ENCODE measurements at places on chromosomes 12 and 14.

GRCh38 chr12:87812030-87812429, 217.2 kb downstream of the C12orf50 start:
- DNase-seq, result no peak

- no peak for DNase-seq
Measured at GRCh38 chr14:72014486-72014885, 82.3 kb downstream of the RGS6 start.

DNA sequence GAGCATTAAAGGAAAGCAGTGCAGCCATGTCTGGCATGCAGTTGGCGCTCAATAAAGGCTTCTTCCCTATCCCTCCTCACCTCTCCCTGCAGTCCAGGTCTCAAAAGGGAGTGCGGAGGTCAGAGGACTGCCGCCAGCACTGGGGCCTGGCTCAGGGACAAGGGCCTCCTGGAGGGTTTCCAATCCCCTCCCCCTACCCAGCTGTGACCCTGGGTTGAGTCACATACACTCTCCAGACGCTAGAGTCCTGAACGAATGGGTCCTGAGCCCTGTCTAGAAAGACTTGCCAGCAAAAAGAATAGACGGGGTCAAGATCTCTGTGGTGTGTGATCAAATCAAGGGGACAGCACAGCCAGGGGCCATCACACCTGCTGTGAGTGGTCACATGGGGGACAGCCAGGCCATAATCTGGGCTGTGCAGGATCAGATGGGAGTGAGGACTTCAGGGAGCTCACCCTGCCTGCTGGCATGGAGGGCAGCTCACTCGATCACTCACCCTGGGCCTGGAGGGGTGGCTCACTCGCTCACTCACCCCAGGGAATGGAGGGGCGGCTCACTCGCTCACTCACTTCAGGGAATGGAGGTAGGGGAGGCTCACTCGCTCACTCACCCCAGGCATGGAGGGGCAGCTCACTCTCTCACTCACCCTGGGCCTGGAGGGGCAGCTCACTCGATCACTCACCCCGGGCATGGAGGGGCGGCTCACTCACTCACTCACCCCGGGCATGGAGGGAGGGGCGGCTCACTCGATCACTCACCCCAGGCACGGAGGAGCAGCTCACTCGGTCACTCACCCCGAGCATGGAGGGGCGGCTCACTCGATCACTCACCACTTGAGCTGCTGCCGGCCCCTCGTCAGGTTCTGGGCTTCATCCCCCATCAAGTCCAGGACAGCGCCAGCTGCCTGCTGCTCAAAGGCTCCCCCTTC, 12.8 kb downstream of the CFAP73 start:
- no peak for DNase-seq

DNA sequence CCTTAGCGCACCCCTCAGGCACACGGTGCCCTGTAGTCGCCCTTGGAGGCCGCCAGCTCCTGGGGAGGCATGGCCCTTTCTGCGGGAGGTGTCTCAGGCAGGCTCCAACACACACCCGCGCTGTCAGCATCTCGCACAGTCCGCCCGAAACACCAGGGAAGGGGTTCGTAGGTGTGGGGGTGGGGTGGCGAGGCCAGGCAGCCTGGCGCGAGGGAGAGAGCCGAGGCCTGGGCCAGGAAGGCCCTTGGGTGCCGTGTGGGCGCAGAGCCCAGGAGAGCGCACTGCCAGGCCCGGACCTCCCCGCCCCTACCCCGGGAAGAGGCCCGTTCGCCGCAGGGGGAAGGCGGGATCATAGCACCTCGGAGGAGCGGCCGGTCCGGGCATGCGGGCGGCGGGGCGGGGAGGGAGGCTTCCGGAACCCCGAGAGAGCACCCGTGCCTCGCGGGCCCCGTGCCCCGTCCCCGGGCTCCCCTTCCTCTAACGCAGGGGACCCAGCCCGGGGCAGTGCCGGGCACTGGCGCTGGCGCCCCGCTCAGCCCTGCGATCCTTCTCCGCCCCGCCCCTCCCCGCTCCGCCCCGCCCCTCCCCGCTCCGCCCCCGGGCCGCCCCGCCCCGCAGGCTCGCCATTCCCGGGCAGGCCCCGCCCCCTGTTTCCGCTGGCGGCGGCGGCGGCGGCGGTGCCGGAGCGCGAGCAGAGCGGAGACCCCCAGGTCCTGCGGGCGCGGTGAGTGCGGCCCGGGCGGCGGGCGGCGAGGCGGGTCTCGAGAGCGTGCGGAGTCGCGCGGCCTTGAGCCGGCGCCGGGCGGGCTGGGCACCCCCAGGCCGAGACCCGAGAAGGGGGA, at the start of gene TSPAN9:
TSS of gene TSPAN9 (plus strand) at position 650 of the 842 bp plus-strand sequence. CDS start 123,815 bp downstream, outside the sequence.
- peak; percentile 22 for DNase-seq

DNA sequence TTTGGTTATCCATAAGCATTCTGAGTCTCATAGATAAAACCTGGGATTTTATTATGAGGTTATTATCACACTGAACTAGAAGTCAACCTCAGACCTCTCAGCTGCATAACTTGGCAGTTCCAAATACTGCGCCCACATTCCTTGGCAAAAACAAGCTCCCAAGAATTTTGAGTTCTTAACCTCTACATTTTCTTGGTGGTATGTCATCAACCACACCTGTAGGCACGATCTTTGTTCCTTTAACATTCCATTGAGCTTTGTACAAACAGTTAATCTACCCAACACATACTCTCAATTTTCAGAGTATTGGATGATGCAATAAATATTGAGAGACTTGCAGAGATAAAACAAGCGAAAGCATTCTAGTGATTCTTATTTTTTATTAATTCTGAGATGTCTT, 371.8 kb upstream of the PRICKLE1 start:
- no peak for DNase-seq

DNA sequence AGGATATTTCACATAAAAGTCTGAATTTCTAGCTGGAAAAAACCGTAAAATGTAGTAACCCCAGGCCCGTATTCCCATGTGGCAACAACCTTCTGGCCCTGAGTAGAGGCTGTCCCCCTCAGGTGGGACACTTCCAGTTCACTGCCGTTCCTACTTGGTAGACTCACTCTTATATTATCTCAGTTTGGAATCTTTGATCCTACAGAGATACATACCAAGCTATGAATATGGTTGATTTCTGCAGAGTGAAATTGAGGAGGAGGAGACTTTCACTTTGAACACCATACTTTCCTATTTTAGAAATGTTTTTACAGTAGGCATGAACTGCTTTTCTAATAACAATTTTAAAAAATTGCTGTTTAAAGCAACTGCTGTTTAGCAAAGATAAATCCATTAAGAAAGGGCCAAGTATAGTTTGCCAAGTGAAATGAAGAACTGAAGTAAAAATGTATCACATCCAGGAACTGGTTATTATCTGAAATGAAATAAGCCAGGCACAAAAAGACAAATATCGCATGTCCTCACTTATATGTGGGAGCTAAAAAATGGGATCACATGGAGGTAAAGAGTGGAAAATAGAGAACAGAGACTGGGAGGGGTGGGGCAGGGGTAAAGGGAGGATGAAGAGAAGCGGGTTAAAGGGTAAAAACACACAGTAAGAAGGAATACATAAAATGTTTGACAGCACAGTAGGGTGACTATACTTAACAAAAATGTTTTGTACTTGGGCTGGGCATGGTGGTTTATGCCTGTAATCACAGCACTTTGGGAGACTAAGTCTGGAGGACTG, 92.8 kb upstream of the METAP2 start:
- no peak for DNase-seq

DNA sequence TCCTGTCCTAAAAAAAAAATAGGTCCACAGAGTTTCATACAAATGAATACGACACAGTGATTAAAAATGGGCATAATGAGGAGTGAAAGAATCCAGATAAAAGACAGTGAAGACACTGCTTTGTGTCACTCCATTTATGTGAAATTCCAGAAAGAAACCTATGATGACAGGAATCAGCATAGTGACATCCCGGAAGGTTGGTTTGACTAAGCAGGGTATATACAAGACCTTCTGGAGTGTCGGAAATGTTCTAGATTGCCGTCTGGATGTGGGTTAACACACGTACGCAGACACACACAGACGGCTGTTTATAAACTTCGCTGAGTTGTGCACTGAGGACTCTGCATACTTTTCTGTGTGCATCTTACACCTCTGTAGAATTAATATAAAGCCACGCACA, 13.2 kb upstream of the CACNA2D4 start:
- DNase-seq, result no peak

GRCh38 chr14:89531661-89532335, 114.8 kb upstream of the FOXN3 start:
- no peak for DNase-seq

- no peak for DNase-seq
Measured at GRCh38 chr14:104220215-104221070, 82.1 kb downstream of the KIF26A start.

DNA sequence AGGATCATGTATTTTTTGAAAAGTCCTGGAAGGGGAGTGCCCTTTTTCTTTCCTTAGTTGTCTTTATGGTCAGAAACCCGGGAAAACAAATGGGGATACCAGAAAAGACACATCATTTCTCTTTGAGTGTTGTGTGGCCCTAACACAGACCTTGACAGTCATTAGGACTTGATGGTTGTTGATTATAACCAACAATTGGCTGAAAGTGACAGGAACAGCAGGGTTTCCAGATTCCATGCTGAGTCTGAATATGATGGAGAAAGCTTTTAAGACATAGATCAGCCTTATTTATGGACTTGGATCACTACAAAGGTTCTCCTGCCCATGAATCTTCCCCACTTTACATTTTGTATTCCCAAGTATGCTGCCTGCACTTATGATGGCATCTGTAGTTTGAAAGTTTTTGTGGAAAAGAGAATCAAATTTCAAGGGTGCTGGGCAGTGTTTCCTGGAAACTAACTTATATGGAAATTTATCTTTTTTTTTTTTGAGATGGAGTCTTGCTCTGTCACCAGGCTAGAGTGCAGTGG, 30.4 kb downstream of the POLR3B start:
- DNase-seq, result no peak

DNA sequence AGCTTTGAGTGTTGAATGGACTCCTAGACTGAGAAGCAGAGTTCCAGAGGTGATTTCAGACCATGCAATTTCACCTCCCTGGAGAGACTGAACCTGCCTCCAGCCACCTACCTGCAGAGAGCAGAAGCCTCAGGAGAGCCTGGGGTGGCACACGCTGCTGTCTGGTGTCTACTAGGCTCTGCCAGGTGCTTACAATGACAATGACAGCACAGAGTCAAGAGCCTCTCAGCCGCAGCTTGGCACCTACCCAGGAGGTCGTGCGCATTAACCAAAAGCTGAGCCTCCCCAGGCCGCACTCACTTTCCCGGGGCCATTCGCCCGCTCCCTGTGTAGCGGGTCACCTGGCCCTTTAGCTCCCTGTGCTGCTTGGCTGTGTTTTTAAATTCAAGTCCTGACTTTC, 63.2 kb downstream of the TESC start:
- DNase-seq, result no peak

DNA sequence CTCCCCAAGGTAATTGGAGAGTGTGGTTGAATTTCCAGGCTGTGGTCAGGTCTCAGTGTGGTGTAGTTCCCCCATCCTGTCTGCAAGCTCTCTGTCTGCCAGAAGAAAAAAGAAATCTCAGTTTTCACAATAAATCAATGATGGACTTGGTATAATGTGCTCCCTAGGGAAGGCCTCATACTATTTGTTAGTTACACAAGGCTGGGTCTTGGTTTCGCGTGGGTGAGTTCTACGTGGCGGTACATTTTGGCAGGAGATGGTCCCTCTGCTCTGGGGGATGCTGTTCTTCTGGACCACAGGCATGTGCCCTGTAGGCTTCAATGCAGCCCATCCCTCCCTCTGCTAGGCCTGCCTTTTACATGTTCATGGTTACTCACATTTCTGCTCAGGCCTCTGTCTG, 206.4 kb upstream of the PELI2 start:
- DNase-seq, result no peak

DNA sequence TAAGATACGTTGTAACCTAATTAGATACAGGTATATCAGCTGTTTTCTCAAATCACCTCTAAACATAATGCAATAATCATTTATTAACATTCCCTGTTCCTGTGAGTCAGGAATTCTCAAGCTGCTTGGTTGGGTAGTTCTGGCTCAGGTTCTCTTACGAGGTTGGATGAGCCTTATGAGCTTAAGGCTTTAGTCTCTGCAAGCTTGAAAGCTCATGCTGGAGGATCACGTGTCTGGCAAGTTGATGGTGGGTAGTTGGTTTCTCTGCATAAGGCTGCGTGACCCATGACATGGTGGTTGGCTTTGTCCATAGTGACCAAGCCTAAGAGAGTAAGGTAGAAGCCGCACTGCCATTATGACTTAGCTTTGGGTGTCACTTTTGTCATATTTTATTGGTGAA, 62.0 kb downstream of the PLEKHA5 start:
- DNase-seq, result no peak

DNA sequence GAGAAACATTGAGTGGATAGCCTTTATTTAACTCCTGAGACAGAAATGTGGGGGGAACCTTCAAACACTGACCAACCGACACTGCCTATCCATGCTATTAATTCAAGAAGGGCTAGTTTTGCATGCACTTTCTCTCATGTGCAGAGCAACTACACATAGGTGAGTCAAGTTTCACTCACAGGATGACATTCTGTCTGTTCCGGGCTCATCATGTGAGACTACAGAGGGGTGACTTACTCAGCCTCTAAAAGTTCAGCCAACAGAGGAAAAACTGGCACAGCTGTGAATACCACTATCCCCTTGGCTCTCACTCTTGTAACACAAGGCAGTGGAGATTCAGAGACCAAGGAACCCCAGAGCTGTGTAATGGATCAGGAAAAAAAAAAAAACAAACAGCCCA, 13.3 kb downstream of the BEST3 start:
- no peak for DNase-seq

DNA sequence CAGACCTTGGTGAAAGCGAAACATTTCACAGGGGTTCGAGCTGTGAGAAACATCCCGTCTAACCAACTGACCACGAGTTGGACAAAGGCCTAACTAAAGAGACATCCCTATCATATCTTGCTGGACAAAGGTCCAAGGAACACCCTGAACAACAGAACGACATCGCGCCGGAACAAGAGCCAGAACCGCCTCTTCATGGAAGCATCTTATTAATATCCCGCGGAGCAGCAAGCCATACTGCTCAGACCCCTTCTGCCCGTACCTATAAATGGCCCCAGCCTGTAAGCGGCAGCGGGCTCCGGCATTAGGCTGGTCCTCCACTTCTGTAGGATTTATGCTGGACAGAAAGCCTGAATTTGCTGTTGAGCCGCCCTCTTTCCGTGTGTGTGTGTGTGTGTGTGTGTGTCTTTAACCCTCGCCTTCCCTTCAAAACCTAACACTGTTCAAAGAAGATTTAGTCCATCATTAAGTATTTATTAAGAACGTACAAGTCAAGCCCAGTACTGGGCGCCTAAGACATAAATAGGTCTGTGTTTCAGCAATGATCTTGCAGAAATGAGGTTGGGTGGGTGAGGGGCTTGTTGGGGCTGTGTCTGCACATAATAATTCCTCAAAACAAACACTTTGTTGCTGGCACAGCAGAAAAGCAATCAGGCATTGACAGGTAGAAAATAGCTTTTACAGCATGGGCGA, 1.9 kb downstream of the SLC6A15 start:
- no peak for DNase-seq

DNA sequence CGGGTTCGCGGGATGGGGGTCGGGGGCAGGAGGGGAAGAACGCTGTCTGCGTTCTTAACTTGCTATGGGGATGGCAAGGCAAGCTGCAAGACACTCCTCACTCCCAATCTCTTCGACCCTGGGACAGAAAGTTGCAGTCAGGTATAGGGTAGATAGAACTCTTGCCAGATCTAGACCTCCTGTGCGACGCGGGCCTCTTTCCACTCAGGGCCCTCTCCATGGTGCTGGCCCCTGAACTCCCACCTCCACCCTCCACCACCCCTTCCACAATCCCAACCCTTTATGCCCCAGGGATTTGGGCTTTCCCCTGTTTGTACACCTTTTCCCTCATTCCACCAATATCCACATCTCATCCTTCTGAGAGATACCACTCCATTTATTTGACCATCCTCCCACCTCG, 812 bp downstream of the NABP2 start:
- DNase-seq, result no peak

- peak; percentile 8 for DNase-seq
Measured at GRCh38 chr14:89237921-89238529, 179.0 kb downstream of the FOXN3 start.

Data from AG09319 (cell line).